Tibial nerve (tissue), 4 donors: ENCODE measurements at places on chromosomes 6 and 20. TPM values are rescaled to one million over a fixed set of nuclear protein-coding genes. Genes with fewer than 3 reads are reported as not detected.
A peak's percentile ranks its signal among the peaks of the same experiment; 100 is the strongest.

GRCh38 chr6:16154904-16155303, 26.0 kb downstream of the MYLIP start:
- DNase-seq, result peak; percentile 59

DNA sequence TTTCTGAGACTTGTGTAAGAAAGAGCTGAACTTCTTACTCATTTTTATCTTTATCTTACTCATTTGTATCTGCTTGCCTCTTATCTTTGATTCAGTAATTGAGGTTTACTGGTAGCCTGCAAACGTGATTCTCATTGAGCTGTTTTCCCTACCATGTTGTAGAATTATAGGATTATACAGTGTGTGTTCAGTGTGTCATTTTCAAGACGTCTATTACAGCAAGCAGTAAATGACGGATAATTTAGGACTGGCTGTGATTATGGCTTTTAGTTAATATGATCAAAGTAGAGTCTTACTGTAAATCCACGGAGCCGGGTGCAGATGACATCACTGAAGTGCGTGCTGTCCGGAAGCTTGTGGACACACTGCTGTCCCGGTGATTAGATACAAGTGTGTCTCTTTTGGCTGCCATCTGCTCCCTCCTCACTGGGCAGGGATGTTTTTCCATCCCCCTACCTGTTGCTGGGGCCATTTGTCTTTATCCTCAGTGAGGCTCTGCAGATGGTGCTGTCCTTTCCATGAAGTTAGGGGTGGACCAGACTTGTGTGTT, 6.0 kb downstream of the NELFCD start:
- no peak for DNase-seq

DNA sequence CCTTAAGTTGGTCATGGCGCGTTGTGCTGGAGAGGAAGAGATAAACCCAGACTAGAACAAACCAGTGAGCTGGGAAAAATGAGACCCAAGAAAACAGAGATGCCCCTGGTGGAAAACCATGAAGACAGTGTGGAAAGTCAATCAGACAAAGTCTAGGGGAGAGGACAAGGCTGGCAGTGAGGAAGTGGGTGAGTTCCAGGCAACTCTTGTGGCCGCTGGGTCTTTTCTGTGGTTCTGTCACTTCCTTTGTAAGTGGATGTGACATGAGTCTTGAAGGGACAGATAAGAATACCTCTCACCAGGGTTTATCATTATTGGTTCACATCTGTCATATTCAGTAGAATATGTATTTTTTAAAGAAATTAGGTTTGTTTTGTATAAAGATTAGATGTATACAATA, 738.4 kb downstream of the DHX35 start:
- no peak for DNase-seq

The OR2B6 gene
- not detected for total RNA-seq

The ID4 gene
- total RNA-seq, result 27.0 TPM

The SUMO4 gene
- 6.6 TPM for total RNA-seq
